ENCODE measurements at places on chromosomes 1 and 21.
A peak's percentile ranks its signal among the peaks of the same experiment; 100 is the strongest.

DNA sequence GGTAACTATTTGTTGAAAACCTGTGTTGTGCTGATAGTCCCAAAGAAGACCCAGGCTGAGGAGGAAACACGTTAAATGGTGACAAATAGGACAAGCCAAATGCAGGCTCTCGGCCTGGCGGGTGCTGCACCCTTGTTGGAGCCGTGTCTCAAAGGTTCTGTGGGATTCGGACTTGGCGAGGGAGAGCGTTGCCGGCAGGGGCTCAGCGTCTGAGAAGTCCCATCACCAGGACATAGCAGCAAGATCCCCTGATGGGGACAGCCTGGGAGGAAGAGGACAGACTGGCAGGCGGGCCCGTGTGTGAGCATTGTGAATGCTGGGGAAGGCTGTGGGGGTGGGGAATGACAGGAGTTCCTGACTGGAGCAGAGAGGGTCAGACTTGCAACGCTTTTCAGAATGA, 142.5 kb downstream of the PGBD5 start:
- no peak for DNase-seq

DNA sequence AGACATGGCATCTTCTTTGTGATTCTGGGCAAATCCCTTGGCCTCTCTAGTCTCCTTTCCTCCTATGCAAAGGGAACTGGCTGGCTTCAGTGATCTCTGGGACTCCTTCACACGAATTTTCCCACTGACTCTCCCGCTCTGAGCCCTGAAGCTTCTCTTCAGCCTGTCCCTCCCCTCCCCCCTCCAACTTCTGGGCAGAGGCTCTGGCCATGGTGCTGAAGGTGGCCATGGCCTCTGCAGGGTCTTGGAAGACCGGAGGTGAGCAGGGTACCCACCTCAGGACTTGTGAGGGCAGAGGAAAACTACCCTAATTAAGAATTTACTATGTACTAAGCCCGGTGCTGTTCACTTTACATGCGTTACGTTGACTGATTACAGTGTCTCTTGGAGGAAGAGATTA, 29.4 kb upstream of the POU3F1 start:
- peak; percentile 49 for DNase-seq

GRCh38 chr1:92484472-92485380, 2.0 kb downstream of the GFI1 start:
- no peak for DNase-seq

- DNase-seq: no peak
These were observed 172.6 kb downstream of the PLA2G4A start for GRCh38 chr1:187001198-187001889.

- no peak for DNase-seq
These were observed 333.1 kb upstream of the CHRM3 start for GRCh38 chr1:239053279-239053678.

GRCh38 chr1:150282558-150282958, 204 bp downstream of the CIART start:
- no peak for DNase-seq

GRCh38 chr1:66168948-66169671, 364.8 kb upstream of the SGIP1 start:
- DNase-seq: peak; percentile 32

DNA sequence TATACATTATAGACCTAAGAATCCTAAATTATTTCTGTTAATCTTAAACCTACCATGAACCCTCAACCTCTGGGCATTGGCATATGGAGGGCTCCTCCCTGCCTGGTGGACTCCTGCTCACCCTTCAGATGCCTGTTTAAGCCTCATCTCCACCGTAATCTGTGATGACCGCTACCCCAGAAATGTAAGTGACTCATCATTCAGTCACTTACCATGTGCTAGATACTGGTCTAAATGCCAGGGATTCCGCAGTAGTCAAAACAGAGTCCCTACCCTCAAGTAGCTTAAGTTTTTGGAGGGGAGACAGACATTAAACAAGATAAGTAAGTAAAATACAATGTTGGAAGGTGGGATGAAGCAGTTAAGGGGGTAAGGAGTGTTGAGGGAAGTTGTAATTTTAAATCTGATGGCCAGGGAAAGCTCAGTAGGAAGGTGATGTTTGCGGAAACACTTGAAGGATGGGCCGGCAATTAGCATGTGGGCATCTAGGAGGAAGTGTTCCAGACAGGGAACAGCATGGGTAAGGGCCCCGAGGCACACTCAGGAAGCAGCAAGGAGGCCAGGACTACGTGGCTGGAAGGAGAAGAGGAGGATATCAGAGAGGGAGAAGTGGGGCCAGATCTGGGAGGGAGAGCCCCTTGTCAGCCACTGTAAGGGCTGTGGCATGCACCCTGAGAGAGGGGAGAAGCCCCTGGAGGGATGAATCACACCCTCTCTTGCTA, 141.7 kb upstream of the HOOK1 start:
- peak; percentile 50 for DNase-seq

DNA sequence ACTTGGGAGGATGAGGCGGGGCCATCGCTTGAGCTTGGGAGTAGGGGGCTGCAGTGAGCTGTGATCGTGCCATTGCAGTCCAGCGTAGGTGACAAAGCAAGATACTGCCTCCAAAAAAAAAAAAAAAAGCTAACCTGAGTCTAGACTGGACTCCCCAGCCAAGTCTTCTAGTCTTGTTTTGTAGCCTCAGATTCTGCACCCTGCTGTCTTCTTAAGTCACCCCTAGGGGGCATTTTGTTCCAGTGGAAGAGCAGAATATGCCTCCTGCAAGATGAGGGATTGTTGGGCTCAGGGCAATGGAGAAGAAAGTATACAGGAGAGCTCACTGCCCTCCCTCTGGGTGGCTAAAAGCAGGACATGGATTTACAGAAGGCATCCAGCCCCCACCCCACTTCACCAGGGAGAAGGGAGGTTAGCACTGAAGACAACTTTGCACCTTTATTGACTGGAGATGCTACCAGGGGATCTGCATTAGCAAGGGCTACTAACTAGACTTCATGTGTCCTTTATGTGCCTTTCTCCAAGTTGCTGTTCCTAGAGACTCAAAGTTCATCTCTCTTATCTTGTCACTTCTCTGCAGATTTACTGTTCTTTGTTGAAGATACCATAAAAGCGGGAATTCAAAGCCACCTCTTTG, 15.3 kb upstream of the RNF187 start:
- no peak for DNase-seq

- peak; percentile 76 for DNase-seq
These were observed 38.3 kb downstream of the LRRN2 start for GRCh38 chr1:204647114-204647804.

- no peak for DNase-seq
These were observed 13.9 kb downstream of the DDX20 start for GRCh38 chr1:111769517-111770146.

DNA sequence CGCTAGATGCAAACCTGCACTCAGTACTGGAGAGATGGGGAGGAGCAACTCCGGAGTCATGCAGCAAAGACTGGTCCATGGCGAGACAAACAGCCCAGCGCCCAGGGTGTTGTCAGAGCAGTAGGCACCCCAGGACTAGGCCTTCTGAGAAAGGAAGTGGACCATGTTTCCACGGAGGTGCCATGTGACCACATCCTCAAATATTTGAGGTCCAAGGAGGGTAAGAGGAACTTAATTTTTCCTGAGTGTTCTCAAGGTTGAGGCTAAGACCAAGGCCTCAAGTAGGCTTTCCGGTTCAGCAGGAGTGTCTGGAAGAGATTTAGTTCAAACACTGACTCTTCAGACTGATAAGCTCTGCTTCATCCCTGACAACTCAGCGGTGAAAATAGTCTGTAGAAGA, 186.2 kb downstream of the RHOU start:
- no peak for DNase-seq

DNA sequence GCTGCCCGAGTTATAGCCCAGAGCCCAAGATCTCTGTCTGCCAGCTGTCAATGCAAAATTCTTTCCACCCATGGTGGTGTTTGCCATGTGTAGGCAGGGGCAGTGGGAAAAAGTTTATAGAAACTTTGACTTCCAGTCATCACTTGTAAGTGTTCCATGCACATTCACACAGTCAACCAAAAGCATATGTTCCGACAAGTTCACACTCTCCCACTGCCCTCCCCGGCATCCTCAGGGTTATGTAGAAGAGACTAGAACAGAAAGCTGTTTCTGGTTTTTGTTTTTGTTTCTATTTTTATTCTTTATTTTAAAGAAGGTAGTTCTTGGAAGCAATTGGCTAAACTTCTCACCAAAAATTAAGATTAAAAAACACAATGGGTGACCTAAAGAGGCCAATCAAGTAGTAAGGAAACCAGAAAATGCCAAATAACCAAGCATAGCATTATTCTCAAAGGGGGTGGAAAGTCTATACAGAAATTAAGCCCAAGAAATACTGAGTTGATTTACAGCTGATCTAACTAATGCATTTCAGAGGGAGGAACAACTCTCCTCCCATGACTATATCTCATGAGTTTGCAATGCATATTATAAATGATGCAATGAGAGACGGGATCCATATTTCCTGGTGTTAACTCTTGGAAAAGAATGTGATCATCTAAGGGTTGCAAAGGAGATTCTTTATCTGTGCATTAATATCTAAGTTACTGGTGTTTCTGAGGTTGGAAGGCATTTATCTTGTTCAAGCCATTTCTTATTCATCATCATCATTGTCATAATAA, 91.5 kb upstream of the ETS2 start:
- DNase-seq: no peak

DNA sequence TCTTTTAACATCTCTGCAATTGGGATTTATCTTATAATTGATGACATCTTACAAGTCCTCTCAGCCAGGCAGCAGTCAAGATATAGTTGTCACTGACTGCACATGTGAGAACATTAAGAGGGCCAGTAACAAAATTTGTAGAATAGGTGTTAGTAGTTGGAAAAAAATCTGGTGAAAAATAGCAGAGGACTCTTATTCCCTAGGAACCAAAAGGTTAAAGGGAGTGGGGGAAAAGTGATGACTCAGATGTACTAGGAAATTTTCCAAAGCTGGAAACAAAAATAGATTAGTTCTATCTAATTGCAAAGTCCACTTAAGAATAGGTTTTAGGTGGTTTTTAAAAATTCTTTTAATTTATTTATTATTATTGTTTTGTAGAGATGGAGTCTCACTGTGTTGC, 3.6 kb downstream of the NUP210L start:
- no peak for DNase-seq
